T-helper 1 cell (primary cell): ENCODE measurements at places on chromosomes 16 and 17.

DNA sequence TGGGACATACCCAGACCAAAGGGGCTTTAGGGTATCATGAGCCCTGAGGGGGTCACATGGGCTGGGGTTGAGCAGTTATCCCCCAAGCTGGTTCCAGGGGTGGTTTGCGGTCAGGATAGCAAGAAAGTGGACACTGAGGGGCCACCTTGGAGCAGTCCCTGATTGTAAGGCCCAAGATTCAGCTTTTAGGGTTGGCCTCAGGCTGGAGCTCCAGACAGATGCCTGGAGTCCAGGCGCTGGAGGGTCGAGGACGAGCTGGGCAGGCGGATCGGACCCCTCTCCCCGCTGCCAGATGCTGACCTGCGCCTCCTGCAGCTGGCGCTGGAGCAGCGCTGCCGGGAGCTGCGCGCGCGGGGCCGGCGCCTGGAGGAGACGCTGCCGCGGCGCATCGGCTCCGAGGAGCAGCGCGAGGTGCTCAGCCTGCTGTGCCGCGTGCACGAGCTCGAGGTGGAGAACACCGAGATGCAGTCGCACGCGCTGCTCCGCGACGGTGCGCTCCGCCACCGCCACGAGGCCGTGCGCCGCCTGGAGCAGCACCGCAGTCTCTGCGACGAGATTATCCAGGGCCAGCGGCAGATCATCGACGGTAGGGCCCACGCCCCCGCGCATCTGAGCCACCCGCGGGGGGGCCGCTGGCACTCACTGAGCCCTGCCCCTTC lies 10.0 kb downstream of the BTBD17 start:
- DNase-seq, result no peak

DNA sequence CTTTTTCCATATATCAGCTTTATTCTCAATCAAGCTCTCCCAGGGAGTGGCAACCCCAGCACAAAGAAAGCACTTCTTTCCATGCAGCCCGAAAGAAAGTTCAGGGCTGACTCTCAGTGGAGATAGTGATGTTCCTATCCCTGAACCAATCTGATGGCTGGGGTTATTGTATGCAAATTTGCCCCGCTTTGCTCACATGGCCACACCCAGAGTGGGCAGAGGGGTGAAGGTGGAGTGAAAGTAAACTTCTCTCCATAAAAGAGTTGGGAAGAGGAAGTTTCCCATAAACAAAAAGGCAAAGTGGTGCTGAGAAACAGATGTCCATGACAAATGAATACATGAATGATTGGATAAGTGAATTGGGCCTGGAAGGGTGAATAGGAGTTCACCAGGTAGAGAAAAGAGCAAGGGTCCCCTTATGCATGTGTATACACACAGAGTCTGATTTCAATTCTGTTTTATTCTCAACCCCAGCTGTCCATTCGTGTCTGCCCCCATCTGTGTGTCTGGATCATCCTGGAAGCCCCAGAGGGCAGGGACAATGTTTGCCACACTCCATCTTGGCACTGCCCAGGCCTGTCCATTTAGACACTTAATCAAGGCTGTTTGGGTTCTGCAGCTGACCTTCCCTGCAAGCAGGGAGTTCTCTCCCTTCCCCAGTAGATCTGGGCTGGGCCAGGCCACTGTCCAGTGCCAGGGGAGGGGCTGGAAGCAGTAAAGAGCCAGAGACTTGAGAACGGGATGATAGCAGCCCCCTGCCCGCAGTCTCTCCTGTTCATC lies 14.1 kb upstream of the NGFR start:
- DNase-seq, result no peak

GRCh38 chr16:29909391-29909790 lies 9.1 kb downstream of the ASPHD1 start:
- DNase-seq, result no peak

- DNase-seq, result no peak
Measured at GRCh38 chr17:61118871-61119270, 280.8 kb upstream of the TBX2 start.

DNA sequence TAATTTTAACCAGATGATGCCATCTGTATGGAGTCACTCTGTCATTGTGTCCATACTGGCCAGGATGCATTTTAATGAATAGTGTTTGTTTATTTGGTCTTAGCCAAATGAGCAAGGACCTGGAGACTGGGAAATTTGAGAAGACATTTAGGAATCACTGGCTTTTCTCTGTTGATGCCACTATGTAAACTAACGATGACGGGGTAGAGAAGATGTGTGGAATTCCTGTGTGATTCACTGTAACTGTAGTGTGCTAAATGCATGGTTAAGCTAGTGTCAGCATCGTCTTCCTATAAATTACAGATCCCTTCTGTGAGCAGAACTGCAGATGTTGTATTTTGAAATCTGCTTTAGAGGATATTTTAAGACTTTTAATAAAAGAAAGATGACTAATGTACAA lies 66.6 kb downstream of the NOS2 start:
- no peak for DNase-seq

- no peak for DNase-seq
Measured at GRCh38 chr17:36641877-36642845, 40.8 kb downstream of the MRM1 start.

DNA sequence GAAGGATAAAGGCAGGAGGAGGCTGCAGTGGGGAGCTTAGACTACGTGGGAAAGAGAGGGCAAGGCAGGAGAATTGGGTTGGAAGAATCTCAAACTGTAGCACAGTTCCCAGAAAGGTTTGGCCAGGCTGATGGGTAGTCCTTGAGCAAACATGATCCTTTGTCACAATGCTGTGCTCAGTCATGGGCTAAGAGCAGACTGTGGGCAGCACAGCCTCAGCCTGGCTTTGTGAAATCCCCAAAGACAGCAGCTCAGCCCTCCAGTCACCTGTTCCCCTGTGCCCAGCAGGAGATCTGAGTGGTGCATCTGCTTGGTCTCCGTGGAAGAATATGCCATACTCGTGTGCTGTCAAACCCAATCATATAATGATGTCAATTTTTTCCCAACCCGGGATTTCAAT lies 10.6 kb upstream of the ENGASE start:
- no peak for DNase-seq

GRCh38 chr16:47643323-47644000 lies 182.3 kb downstream of the PHKB start:
- DNase-seq, result no peak

DNA sequence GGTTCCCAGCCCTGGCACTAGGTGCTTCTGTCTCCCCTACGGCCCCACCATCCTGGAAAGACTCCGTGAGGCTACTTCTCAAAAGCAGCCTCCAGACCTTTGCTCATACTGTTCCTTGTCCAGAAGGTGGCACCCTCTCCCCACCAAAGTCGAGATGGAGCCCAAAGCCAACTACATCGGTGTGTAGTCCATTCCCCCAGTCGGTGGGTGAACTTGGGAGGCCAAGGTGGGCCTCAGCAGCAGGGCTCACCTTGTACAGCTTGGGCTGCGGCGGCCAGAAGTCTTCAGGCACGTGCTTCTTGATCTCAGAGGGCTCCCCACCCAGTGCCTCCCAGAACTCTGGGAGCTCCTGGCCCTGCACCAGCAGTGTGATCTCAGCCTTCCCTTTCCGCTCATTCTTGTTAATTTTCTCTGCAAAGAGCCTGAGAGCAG lies 10.2 kb downstream of the FLII start:
- peak; percentile 62 for DNase-seq

GRCh38 chr16:47139561-47140185 lies 4.1 kb downstream of the NETO2 start:
- no peak for DNase-seq

DNA sequence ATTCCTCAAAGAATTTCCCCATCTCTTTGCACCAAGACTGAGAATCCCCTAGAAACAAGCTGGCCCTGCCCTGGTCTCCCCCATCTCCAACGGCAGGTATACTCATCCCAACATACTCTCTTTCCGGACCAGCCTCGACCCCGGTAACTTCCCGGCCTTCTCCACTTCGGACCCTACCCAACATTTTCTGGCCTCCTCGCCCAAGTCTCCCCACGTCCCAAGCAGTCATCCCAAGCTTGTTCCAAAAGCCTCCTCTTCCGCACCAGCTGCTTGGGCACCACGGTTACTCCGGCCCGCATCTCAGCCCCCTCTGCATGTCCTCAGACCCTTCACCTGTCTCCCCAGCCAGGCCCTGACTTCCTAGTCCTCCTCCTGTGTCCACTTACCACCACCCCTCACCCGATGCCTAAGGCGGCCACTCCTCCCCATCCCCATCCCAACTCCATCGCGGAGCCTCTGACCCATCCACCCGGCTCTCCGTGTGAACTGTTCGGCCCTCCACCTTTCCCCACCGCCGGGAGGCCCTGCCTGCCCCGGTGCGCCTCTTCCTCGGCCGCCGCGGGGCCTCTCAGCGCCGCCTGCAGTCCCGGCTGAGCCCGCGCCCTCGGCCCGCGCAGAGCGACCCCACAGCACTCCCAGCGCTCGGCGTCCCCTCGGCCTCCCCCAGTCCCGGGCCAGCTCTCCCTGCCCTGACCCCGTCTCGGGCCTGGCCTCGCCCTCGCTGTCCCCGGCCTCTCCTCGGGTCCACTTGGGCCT lies 994 bp downstream of the PITPNA start:
- peak; percentile 28 for DNase-seq

- DNase-seq, result no peak
Measured at GRCh38 chr16:85508388-85508787, 104.7 kb upstream of the GSE1 start.

DNA sequence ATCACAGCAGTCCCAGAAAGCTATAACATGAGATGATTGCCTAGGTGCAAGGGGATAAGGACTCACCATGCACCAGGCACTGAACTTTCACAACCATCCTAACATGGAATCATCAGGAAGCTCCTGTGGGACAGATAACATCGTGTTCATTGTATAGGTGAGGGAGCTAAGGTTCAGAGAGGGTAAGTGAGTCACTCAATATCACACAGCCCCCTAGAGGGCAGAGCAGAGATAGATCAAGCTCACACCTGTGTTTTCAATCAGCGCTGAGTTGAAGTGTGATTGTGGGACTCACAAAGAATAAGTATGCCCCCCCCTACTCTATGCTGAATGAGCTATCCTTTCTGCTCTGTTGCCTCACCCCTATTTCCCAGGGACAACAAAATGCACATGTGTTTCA lies 377.7 kb upstream of the ERCC4 start:
- DNase-seq, result no peak

DNA sequence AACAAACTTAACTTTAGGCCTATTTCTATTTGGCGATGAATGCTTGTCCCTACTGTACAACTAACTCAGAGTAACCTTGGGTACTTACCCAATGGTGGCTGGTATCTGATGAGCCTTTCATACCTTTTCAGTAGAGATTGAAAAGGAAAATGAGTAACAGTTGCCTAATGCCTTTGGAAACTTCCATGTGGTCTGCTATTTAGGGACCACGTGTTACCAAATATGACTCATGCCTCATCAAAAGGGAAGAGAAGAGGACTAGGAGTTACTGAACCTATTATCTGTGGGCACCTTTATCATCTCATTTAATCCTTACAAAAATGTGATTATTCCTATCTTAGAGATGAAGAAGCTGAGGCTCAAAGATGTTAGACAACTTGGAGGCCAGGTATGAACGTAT lies 8.1 kb downstream of the MYOCD start:
- DNase-seq, result no peak
